Naive B cell (primary cell): ENCODE measurements at places on chromosomes 16 and 17. TPM values are rescaled to one million over a fixed set of nuclear protein-coding genes. Genes with fewer than 3 reads are reported as not detected.

DNA sequence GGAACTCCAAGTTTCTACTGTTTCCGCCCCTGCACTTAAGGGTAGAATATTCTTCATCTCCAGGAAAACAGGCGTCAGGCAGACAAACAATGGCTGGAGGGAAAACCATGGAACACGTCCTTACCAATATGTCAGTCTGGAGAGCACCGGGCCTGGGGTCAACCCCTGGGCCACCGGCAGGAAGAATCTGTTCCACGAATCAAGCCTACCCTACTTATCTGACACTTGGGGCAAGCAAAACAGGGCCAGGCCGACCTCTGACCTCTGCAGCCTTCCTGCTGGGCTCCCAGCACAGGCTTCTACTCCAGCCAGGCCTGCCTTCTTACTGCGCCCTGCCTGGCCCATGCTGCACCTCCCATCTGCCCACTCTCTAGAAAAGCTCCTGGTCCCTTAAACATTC is 10.1 kb downstream of the VAC14 start:
- no peak for DNase-seq

GRCh38 chr17:61635913-61636432 is 45.0 kb upstream of the NACA2 start:
- DNase-seq: peak; percentile 38

- DNase-seq: peak; percentile 39
Measured at GRCh38 chr17:79707931-79708891, 22.5 kb upstream of the ENPP7 start.

GRCh38 chr17:79929257-79930061 is 90.2 kb upstream of the CBX4 start:
- no peak for DNase-seq

DNA sequence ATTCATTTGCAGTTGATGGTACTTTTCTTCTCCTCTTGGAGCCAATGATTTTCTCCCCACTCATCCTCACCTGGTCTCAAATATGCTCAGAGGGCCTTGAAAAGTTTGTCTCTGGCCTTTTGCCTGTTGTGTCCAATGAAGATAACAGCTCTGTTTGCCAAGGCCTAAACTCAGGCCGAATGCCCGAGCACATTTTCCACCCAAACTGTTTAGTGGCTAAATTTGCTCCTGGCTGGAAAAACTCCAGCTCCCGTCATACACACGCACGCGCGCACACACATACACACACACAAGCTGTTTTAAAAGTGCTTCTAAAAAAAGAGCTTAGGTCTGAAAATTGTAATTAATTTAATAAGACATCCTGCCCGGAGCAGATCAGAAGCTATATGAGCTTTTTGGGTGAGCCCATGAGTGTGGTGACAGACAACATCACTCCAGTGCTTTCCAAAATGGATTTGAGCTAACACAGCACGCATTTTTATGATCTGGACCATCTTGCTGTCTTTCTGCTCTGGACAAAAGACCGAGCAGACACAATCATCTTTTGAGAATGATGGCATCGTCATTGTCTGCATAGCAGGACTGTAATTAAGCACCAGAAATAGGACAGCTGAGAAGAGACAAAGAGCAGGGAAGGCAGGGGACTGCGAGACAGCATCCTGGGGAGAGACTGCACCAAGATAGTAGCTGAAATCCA is 48.9 kb downstream of the IRX6 start:
- DNase-seq: no peak

GRCh38 chr17:65674246-65675045 is 113.0 kb upstream of the AXIN2 start:
- DNase-seq: no peak

DNA sequence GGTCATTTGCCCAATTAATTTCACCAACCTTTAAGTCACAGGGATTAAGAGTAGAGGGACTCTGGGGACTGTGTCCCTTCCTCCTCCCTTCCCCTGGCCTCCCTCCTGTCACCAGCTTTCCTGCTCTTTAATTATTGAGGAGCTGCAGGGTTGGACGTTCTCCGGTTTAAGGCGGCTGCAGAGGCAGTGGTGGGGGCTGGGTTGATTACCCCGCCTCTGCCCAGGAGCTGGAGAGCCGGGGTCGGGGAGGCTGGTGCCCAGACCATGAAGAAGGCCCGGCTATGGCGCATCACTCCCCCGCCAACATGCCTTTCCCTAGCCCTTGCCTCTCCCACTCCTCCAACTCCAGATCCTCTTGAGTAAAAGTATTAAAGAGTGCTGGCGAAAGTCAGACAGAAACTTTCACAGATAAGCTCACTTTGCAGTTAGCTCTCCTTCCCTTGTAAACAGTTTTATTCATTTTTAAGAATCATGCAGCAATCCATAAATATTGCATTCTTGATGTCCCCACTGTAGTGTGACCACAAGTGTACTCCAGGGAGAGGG is 1.1 kb upstream of the FOXJ1 start:
- no peak for DNase-seq

The NPIPB13 gene
- polyA plus RNA-seq: 0.17 TPM

The FBXO39 gene
- polyA plus RNA-seq: not detected

DNA sequence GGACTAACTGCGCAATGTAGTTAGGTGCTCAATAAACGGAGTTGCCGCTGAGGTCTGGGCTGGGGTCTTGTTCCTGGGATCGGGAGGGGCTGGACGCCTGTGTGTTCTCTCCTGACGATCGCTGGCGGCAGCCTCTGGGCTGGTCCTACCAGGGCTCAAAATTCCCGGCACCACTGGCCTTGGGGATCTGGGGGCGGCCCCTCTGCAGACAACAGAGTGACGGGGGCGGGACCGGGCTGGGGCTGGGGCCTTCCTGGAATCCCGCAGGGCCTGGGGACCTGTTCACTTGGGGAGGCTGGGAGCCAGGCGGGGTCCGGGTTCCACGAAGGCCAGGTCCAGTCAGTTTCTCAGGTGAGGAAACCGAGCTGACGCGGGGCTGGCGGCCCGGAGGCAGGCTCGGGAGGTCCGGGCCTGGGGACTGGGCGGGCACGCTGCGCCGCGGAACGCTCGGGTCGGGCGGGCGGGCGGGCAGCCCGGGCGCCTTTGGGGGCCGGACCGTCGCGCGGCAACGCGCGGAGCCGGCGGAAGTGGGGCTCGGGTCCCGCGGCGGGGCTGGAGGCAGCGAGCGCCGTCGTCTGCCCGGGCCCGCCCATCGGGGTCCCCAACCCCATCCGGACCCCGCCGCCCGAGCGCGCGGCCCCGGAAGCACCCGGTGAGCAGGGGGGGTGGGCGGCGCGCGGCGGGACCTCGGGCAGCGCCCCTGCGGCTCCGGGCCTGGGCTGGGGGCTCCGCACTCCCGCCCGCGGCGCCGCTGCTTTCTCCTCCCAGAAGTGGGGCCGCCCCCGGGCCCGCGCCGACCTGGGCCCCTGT is at the start of gene PIGQ:
PIGQ (plus strand) TSS at position 524 of the 810 bp plus-strand sequence. CDS start 4,107 bp downstream, outside the sequence.
- DNase-seq: peak; percentile 60

The SLC52A1 gene
- not detected for polyA plus RNA-seq

DNA sequence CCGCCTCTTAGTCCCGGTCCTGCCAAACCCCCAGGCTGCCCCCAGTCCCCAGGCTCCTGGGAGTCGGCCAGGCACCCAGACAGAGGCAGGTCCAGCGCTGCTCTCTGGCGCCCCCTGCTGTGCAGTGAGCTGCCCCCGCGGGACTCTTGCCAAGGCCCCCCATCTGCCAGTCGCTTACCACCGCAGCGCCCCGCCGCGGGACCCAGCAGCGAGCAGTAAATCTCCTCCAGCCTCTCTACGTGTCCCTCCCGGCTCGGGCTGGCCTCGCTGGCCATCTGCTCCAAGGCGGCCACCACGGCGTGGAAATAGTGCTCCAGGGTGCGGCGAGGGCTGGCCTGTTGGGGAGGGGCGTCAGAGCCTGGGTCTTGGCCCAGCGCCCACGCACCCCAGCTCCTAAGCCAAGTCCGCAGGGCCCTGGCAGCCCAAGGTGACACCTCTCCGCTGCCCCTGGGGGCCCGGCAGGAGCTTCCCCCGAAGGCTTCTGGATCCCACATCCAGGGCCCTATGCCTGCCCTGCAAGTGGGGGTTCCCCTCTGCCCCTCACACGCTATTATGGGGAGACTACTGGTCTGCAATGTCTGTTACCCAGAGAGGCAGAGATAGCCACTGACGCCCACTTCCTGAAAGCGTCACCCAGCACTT is 33.7 kb upstream of the MFSD6L start:
- DNase-seq: peak; percentile 20

The PRDM7 gene
- not detected for polyA plus RNA-seq

The SBK1 gene
- polyA plus RNA-seq: 0.35 TPM

DNA sequence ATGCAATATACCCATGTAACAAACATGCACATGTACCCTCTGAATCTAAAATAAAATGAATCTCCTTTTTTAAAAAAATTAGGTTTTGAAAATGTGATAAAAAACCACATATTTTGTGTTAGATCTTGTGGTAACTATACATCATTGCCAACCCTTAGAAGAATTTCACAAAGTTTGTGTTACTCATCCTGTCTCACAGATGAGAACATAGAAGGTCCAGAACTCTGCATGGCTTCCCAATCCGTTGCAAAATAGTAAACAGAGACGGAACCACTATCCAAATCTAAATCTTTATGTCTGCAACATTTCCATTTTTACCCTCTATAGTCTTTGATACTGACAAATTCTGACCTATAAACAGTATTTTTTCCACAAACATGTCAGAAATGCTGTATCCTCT is 759.9 kb downstream of the KCNJ2 start:
- DNase-seq: no peak

DNA sequence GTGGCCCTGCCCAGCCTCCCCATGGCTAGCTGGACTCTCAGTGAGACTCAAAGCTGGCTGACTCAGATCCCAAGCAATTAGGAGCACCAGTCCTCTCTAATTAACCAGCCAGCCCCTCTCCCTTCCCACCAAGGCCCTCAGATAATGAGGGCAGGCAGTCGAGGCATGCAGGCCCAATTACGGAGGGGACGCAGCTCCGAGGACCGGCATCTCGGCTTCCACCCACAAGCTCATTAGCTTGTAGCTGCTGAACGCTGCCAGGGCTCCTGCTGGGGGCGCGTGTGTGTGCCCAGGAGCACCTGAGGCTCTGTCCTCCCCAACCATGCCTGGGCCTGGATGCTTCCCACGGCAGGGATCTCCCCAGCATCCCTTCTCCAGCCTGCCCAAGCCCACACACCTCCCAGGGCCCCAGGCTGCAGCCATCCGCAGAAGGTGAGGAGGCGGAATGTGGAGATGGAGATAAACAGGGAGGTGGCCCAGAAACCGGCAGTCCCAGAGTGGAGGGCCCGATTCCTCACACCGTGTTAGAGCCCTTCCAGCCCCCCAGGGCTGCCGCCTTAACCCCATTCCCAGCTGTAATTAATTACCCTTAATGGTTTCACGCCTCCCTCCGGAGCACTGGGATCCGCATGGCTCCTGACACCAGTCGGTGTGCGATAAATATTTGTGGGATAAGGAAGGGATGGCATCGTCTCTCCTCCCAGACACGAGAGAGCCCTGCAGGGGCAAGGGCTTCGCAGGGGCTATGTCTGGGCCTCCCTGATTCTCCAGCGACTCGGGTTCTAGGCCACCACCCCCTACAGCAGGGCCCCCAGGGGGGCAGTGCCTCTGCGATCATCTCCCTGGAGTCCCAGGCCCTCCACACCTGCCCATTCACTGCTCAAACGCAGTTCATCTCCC is 42.2 kb downstream of the RPH3AL start:
- DNase-seq: no peak

- no peak for DNase-seq
Measured at GRCh38 chr17:57945996-57946797, 9.0 kb downstream of the CUEDC1 start.

- peak; percentile 79 for DNase-seq
Measured at GRCh38 chr17:42456223-42457106, 2.2 kb upstream of the ATP6V0A1 start.

DNA sequence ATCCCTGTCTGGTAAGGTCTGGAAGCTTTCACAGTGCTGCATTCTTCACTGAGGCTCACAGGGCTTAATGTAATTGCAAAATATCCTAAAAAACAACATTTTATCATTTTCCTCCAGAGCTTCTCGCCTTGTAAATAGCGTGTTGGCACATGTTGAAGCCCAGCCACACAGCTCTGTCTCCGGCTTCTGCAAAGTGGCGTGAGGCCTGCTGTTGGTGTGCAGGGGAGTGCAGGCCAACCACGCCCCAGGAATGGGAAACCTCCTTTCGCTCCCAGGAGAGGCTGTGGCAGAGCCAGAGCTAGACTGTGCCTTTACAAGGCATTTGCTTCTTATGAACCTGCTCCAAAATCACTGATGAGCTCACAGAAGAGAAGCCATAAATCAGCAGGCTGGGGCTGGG is 248.2 kb upstream of the MAF start:
- no peak for DNase-seq

- no peak for DNase-seq
Measured at GRCh38 chr16:17474037-17474436, 3.3 kb upstream of the XYLT1 start.

GRCh38 chr17:82661717-82662683 is 13.8 kb upstream of the WDR45B start:
- DNase-seq: no peak

The KRTAP1-1 gene
- polyA plus RNA-seq: not detected

GRCh38 chr16:20271893-20272292 is 55.4 kb downstream of the GP2 start:
- DNase-seq: no peak

DNA sequence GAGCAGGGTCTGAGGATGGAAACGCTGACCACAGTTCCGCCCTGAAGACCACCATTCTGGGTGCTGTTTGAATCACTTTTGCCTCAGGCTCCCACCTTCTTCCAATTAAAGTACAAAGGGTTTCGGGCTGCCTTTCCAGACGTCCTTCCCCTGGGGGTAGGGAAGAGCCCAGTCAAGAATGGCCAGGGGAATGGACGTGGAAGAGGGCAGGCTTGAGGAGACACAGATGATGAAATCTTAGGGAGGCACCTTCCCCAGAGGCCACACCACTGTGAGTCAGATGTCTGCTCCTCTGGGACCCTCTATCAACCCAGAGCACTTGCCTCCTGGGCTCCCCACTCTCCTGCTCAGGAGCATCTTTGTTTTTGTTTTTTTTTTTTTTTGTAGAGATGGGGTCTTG is 27.5 kb upstream of the MTSS2 start:
- no peak for DNase-seq

The SALL1 gene
- not detected for polyA plus RNA-seq

DNA sequence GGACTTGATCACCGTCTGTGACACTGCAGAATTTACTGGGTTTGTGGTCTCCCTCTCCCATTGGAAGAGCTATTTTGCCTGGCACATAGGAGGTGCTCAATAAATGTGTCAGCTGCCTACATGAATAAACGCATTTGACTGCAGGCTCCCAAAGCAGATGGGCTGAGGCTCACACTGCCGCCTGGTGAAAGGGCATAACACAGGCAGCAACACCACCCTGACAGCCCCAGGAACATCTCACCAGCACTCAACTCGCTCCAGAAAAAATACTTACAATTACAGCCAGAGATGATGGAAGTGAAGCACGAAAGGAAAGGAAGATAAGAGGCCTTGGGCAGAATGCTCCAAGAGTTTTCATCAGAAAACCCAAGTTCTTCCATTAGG is 73.9 kb downstream of the RPH3AL start:
- DNase-seq: no peak

GRCh38 chr16:23223368-23223767 is 40.8 kb downstream of the SCNN1G start:
- no peak for DNase-seq

DNA sequence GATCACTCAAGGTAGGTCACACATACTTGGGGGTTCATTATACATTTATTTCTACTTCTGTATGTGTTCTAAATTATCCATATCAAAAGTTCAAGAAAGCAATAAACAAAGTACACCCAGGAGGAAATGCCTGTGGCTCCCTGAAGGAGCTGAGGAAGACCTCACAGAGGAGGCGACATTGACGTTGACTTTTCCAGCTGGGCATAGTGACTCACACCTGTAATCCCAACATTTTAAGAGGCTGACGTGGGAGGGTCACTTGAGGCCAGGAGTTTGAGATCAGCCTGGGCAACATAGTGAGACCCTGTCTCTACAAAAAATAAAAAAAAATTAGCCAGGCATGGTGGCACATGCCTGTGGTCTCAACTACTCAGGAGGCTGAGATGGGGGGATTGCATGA is 16.3 kb downstream of the ITGAD start:
- DNase-seq: no peak
